ENCODE measurements at places on chromosomes 5 and 9. TPM values are rescaled to one million over a fixed set of nuclear protein-coding genes. Genes with fewer than 3 reads are reported as not detected.

TERT gene
- 10.1 TPM for total RNA-seq

SEMA5A gene
- total RNA-seq: not detected

ITGA1 gene
- 1.2 TPM for total RNA-seq

PCDHA1 gene
- total RNA-seq: not detected

DNA sequence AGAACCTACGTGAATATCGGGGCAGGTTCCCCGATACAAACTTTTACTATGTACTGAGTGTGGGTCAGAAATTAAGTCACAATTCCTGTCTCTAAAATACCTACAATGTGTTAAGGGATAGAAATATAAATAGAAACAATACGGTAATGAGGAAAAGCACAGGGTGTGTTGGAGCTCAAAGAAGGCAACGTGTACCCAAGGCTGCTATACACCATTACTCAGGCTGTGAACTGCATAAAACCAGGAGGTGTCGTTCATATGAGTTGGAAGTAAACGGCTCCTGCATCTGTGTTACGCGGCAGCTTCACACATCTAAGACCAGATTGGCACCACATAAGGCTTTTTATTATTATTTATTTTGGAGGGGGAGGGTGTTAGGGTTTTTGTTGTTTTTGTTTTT lies 50.1 kb upstream of the TRPM3 start:
- DNase-seq: no peak

GRCh38 chr9:110936719-110937452 lies 101.4 kb downstream of the LPAR1 start:
- DNase-seq: no peak

GRCh38 chr9:11833056-11833455 lies 860.1 kb upstream of the TYRP1 start:
- DNase-seq: no peak
